ENCODE measurements at places on chromosomes 3 and 15.

DNA sequence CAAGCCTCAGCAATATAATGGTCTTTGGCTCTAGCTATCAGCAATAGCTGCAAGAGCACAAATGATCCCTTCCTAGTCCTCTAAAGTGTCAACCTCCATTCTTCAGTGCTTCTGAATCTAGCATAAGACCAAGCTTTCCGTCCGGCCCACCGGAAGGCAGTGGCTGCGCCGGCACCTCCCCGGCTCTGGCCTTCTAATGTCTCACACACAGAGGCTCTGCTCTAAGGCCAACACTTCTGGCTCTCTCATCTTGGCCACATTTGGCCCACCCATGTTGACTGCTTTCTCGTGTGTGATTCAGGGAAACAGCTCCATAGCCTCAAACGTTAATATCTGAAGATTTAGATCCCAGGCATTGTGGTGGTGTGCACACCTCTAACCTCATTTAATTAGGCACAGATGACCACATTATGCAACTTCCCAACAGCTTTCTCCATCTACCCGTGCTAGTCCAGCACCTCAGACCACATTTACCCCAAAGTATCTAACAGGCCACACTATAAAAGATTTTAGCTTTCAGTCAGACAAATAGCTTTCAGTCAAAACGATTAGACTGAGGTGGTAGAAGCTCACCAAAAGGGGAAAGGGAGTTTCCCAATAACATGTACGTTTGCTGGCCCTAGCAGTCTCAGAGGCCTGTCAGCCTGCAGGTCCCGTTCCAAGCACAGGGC, 19.3 kb downstream of the SLC51A start:
- no peak for DNase-seq

GRCh38 chr3:42085641-42086376, 5.3 kb upstream of the TRAK1 start:
- no peak for DNase-seq

DNA sequence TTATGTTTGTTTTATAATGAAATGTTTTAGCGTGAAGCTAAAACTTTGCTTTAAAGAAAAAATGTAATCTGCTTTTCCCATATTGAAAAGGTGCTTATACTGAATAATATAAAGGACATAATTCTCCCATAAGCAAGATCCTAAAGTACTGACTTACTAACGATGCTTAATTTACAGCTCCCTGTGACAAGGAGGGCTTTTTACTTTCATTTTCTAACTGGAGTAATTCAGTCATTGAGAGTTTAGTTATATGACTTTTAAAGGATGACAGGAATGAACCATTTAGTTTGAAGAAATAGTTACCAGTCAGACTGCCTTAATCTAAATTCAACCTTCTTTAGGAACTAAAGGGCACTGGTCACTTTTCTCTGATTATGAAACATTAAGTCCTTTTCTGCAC, 19.3 kb upstream of the ZPLD1 start:
- peak; percentile 16 for DNase-seq

DNA sequence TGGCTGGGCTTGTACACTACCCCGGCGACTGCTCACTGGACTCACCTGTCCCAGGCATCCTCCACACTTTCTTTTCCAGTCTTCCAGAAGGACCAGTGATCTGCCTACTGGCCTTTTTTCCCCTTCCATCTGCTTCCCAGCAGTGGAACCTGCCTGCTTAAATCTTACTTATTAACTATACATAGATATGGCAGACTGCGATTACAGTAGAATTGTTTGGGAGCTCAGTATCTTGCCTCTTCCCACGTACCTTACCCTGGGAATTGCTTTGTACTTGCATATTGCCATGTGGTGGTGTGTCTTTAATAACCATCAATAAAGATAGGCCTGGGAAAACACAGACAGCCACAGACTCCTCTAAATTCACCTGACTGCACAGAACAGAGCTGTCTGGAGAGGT, 11.8 kb upstream of the HES1 start:
- DNase-seq, result no peak

DNA sequence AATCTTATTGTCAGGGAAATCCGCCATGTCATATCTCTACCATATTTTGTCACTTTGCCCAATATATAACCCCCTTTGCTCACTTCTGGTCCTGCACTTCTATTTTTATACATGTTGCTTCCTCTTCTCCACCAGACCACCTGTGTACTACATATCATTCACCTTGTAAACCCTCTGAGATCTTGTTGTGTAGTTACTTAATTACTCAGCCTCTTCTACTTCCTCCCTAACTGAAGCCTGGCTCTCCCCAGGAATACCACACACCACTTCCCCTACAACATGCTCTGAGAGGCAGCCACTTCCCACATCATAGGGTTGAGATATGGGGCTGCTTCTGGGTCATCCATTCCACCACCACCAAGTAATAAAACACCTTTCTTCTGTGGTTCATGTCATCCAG, 10.0 kb downstream of the HEXA start:
- no peak for DNase-seq

- peak; percentile 24 for DNase-seq
These were observed 16.5 kb upstream of the TIMP4 start for GRCh38 chr3:12175137-12175593.

DNA sequence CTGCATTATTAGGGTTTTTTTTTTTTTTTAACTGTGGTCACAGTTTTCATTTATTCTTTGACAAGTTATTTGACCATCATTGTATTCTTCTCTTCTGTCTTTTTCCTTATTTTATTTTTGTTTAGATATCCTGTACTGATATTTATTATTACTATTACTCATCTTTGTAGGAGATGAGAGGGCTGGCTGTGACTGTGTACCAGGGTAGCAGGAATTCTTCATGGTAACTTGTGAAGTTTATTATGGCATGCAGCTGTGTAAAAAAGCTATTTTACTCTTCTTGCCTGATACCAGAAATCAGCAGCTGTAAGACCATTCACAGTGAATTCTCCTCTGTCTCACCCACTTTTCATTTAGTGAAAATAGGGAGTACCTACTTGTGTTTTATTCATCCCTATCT, 44.5 kb downstream of the ATP6V1A start:
- DNase-seq, result peak; percentile 33

DNA sequence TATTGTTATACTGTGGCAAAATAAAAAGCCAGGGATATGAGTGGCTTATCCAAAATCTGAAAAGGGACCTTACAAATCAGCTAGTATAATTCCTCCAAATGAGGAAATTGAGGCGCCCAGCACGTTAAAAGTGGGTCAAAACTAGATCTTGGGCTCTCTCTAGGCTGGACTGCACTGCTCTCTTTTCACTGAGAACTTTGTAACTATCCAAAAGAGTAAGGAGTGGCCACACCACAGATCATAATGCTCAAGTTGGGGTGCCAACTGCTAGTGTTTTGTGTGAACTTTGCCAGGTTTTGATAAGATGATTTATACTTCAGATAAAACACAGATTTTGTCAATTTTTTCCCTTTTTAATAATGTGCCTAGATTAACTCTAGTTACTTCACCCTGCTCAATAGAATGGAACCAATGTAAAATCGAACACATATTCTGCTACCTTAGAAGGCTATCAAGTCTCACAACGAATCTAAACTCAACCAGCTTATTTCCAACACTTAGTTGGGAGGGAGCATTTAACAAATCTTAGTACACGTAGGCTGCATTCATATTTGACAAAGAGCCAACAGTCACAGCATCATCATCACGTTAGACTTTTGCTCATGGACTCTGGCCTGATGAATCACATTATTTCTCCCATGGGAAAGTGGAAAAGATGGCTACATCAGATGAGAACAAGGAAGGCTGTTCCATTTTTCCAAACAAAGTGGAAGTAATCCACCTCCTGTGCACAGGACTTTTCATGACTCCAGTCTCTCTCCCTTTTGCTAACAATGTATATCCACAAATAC, 64.4 kb downstream of the ABI3BP start:
- peak; percentile 82 for DNase-seq

GRCh38 chr15:39752991-39753390, 29.6 kb downstream of the FSIP1 start:
- DNase-seq, result no peak

GRCh38 chr3:16262174-16262573, 2.6 kb downstream of the DPH3 start:
- no peak for DNase-seq

- DNase-seq, result no peak
These were observed 63.2 kb downstream of the MAGEF1 start for GRCh38 chr3:184648636-184649035.

DNA sequence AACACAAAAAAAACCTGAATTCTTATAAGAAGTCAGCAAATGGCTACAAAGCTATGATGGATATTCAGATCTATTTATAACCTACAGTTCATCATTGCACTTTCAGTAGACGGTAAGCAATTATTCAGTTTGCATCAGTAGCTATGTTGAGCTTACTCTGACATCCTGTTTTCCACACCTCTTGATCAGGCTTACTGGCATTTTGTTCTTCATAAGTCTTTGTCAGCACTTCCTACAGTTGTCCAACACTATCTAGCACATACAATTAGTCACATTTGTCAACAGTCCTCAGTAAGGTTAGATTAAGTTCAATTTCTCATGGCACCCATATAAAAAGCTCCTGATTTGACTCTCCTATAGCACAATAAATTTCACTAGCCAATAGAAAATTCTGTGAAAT, 71.2 kb upstream of the ST3GAL6 start:
- DNase-seq, result no peak

GRCh38 chr15:59917504-59918157, 86.5 kb upstream of the FOXB1 start:
- DNase-seq, result peak; percentile 70

GRCh38 chr3:145170121-145170520, 990.9 kb downstream of the PLOD2 start:
- no peak for DNase-seq

GRCh38 chr3:20055020-20055775, 15.0 kb downstream of the KAT2B start:
- DNase-seq, result no peak

DNA sequence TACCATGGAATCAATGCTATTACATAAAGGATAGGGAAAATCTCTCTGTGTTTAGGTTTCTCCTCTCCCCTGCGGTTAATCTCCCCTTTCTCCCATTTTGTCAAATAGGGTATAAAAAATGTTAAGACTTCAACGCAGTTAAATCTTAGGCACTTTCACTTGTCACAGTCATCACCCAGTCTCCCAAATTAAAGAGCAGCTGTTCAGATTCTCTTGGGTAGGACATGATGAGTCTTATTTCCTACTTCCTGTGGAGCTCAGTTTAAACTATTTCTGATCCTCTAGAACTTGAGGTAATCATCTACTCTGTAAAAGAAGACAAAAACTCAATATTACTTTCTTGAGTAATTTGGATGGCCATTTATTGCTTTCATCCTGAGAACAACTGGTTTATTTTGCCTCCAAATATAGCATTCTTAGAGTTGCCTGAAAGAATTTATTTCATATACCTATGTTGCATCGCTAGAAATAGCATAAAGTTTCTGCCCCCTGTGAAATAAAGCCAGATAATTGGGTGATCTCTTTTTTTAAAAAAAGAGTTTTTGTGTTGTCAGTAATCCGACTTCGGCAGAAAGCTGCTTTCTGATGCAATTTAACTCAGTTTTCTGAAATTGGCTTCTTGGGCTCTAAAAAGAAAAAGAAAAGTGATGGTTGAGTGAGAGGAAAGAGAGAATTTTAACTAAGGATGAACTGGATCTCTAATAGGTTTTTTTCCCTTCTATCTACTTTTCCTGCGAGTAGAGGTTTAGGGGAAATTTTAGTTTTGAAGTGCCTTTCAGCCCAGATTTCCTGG, 20.7 kb downstream of the RAP2B start:
- DNase-seq, result no peak

DNA sequence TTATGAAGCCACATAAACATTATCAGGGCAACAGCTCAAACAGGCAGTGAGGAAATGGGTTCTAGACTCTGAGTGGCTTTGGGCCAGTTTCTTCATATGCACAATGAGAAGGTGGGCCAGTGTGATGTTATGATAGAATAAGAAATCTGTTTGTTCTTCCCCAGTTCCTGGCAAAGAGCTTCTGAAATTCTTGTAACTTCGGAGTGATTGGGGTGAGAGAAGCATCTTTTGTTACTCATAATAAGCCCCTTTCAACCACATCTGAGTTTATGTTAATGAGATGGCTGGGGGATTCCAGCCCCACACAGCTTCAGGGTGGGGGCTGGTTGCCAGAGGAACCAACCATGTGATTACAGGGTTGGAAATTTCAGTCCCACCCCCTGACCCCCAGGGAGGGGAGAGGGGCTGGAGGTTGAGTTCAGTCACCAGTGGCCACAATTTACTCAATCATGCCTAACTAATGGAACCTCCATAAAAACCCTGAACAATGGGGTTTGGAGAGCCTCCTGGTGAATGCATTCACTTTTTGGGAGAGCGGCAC, 57.0 kb upstream of the FRMD4B start:
- DNase-seq, result no peak

- no peak for DNase-seq
These were observed 2.3 kb downstream of the MEGF11 start for GRCh38 chr15:66251065-66251789.

DNA sequence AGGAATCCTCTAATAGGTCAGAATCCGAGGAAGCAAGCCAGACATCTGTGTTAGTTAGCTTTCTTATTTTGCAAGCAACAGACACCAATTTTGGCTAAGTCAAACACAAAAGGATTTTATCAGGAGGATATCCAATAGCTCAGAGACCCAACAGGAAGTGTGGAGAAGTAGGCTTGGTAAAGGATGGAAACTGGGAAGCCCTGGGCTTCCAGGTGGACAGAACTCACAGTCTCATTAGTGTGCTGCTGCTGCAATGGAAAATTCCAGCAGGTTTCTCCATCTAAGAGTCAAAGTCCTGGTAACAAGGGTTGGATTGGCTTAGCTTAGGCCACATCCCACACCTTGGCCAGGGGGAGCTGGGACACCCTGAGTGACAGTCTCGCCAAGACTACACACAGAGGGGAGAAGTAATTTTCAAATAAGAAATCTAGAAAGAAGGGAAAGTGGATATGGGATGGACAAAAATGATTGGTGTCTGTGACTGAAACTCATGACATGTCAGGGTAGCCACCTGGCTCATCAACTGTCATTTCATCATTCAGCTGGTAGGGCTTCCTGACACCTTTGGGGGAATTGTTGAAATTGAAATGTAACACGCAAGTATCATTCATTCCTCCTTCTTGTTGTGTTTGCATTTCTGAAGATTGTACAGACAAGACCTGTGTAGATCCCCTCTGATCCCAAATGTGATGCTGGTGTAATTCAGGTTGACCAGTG, 158.6 kb downstream of the THSD4 start:
- no peak for DNase-seq

GRCh38 chr3:69879051-69879450, 120.5 kb upstream of the SAMMSON start:
- DNase-seq, result no peak

GRCh38 chr3:4290272-4290893, 12.8 kb upstream of the SETMAR start:
- DNase-seq, result peak; percentile 45

DNA sequence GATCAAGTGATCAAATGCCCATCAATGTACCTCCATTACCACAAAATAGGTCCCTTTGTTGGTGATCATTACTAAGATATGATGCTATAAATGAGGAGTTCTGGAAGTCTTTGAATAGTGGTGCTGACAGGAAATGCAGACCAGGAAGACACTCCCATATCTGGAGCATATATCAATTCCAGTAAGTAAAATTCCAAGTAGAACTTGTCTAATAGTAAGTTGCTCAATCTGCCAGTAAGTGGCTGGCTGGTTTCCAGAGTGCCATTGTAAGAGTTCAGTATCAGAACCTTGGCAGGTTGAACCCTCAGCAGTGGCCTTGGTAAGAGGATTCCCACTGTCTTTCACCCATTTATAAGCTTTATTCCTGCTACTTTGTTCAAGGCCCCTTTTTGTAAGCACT, 379.9 kb upstream of the RBMS3 start:
- no peak for DNase-seq

Data from ELR (cell line).